Activated CD4-positive, alpha-beta T cell treated with anti-CD3 and anti-CD28 coated beads, Interleukin-2, amount 50 U/mL, for 48 hours (primary cell): ENCODE measurements at places on chromosomes 2 and 18.

- no peak for DNase-seq
Observed at GRCh38 chr18:54926593-54927325, 32.5 kb downstream of the CCDC68 start.

DNA sequence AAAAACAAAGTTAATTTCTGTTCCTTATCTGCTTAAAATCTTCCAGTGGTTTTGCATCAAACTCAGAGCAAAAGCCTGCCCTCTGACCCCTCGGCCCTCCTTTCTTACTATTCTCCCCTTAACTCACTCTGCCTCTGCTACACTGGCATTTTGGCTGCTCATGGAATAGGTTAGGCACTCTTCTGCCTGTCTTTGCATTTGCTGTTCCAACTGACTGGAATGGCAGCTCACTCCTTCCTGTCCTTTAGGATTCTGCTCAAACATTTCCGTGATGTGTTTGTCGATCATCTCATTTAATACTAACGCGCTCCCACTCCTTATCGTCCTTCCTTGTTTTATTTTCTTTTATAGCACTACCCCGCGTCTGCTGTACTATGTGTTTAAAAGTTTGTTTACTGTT lies 815 bp downstream of the CEBPZ start:
- DNase-seq = no peak

- no peak for DNase-seq
Observed at GRCh38 chr2:177000061-177000714, 212.4 kb upstream of the HNRNPA3 start.

GRCh38 chr18:52000435-52000834 lies 339.6 kb upstream of the DCC start:
- DNase-seq = no peak

DNA sequence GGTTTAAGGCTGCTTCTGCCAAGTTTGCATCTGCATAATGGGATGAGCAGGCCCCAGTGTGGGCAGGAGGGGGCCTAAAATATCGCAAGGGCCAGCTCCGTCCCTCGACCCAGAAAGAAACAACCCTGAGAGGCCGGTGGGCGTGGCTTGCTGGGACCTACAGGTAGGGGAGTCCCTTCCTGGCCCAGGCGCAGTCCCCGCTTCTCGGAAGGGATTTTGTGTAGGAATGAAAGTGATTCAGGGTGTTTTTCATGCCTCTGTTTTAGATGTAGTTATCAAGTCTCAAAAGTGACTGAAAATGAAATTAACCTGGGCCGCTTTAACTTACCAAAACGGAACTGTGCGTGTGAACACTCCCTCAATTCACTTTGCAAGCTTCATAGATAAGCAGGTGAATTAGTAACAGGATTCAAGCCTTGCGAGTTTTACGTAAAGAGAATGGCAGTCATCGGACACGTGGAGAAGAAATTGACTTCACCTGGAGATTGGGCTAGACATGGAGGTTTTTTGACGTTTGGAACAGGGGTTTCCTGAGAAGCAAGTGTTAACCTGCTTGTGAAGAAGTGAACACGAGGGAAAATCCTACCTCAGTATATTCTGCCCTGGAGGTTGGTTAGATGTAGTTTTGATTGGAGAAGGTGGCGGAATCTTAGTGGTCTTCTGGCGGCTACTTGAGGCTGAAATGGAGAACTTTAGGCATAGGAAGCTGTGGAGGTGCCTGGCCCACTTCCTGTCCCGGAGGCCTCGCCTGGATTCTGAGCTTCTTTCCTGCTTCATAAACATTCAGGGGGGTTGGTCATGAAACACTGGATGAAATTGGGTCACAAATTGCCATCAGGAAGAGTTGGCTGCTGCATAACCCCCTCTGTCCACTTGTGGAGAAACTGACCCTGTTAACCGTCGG lies 1.7 kb downstream of the NCK2 start:
- DNase-seq = peak; percentile 97

DNA sequence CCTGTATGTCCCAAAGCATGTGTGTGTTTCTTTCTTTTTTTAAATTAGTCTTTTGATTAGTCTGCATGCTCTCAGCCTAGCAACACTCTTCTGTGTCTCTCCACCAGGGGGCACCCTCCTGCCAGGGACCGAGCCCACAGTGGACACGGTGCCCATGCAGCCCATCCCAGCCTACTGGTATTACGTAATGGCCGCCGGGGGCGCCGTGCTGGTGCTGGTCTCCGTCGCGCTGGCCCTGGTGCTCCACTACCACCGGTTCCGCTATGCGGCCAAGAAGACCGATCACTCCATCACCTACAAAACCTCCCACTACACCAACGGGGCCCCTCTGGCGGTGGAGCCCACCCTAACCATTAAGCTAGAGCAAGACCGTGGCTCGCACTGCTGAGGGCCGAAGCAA lies 93.8 kb downstream of the NRP2 start:
- DNase-seq = peak; percentile 52

DNA sequence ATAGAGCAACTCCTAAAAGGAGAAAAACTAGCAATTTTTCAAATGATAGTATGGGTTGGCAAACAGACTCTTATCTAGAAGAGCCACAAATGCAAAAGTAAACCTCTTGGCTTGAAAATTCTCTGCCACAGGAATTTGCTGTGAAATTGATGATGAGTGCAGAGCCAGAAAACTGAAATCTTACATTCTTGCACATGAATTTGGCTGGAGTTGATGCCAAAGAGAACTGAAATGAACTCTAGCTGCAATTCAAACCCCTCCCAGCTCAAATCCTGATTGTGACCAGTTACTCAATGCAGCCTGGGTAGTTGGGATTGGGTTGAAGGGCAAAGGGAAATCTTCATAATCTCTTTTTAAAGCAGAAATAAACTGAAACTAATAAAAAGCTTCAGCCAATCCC lies 266.6 kb downstream of the PDE11A start:
- no peak for DNase-seq

DNA sequence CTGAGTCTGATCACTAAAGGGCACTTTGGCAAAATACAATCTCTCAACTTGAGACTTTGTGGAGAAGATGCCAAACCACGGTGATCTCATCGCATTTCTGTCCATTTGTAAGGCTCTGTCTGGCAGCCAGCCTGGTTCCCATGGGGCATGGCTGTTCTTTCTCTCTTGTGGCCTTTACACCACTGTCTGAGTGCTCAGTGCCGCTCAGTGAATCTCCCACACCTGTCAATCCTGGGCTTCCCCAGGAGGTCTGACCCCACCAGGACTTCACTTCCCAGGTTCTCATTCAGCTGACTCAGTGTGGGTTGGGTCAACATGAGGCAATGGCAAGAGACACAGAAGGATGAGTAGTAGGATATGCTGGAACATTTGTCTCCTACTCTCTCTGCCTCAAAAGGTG lies 96.8 kb upstream of the TRIB2 start:
- DNase-seq = peak; percentile 36

- no peak for DNase-seq
Observed at GRCh38 chr2:192983173-192983572, 788.4 kb upstream of the TMEFF2 start.

- no peak for DNase-seq
Observed at GRCh38 chr2:171410101-171410500, 23.7 kb downstream of the METTL8 start.

DNA sequence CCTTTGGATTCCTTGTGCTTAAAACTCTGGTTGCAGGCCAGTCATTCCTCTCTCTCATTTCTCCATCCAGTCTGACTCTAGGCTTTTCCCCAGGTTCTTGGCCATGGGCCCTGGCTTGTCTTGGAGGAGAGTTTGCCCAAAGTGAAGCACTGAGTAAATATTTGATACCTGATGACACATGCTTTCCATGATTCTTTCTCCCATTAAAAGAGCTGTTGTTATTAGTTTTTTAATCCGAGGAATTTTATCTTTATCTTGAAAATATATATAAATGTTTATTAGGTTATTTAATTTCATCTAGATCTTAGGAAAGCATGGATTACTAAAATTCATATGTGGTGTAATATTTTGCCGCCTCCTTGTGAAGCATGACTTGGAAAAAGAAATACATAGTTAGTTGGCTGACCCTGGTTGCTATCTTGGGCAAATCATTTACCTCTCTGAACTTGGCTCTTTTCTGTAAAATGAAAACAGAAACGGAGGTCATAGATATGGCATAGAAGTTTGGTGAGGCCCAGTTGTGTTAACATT lies 650.1 kb downstream of the SLC4A3 start:
- DNase-seq = no peak

DNA sequence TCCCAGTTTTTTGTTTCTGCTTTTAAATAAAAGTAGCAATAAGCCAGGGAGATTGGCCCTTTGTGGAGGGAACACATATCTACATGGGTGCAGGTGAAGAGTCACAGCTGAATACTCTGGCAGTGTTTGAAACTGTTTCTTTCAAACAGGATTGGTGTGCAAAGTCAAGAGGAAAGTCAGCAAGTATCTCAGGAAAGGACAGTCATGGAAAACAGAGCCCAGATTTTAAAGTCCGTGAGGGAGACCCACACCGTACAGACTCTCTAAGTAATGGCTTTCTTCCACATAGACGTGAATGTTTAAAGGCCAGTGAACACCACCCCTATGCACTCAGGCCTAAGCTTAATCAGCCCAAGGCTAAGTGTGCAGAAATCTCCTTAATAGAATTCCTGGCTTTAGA lies 95.3 kb downstream of the GFPT1 start:
- DNase-seq = no peak

- no peak for DNase-seq
Observed at GRCh38 chr2:16652296-16653082, 13.1 kb downstream of the CYRIA start.

- DNase-seq = no peak
Observed at GRCh38 chr2:207103132-207103531, 62.6 kb downstream of the KLF7 start.

DNA sequence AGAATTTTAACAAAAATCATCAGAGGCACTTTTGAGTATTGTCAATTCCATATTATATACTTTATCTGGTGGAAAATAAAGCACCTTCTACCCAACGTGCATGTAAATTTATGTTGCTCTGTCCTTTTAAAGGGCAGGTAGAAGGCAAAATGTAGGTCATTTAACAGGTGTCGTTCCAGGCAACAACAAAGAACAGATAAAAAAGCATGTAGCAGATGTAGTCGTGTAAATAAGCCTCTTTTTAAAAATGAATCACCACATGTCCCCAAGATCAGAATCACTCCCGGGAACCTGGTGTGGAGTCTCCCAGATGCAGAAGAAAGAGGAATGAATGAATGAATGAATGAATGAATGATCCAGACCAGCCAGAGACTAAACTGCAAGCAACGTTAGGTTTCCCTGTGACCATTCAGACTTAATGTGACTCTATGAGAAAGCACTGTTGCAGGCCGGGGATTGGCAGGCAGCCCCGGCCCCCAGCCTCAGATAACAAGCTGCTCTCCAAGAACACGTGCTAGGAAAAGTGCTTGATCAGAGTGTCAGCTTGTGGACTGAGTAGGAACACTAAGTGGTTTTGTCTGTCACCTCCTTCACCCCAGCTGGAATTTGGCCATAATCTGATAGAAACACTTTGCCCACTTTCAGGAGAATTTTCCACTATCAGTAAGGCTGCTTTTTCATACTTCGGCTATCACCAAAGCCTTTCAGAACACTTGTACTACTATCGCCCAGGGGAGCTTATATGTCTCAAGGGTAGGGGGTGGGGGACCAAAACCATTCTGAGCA lies 100.6 kb downstream of the CDK15 start:
- DNase-seq = no peak

- DNase-seq = peak; percentile 53
Observed at GRCh38 chr2:136375017-136375901, 257.3 kb upstream of the CXCR4 start.

GRCh38 chr2:46134531-46135227 lies 162.5 kb upstream of the EPAS1 start:
- DNase-seq = no peak

DNA sequence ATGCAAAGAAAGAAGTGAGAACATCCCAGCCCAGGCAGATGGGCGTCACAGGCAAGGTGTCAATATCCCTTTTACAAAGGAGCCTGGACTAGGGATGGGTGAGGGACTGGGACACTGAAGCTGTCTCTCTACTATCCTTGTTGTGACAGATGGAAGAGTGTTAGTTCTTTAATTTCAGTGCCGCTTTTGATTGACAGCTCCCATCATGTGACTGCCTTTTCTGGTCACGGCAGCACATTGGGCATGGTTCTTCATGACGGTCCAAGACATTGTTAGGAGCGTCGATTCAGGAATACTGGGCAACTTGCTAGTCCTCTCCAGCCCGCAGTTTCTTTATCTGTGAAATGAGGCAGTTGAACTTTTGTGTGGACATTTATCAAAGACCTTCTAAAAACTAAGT lies 42.4 kb upstream of the KIF5C start:
- DNase-seq = no peak

- DNase-seq = no peak
Observed at GRCh38 chr2:107062599-107063220, 176.7 kb upstream of the ST6GAL2 start.

DNA sequence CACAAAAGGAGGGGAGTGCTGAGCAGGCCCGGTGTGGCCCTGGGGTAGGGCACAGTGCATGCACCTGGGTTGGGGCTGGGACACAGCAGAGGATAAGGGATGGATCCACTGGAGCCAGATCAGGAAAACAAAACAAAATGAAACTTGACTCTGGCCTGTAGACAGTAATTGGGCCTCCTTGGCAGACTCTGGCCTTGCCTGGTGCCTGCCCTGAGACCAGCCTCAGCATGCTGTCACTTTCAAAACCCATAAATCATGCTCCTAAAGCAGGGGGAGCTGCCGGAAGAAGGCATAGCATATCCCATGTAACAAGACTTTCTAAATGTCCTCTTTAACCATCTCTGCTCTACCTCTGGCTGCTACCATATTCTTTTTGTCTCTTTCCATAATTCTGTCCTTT lies 61.1 kb upstream of the IGFBP5 start:
- no peak for DNase-seq

- no peak for DNase-seq
Observed at GRCh38 chr2:201928363-201928762, 105.3 kb upstream of the FZD7 start.

DNA sequence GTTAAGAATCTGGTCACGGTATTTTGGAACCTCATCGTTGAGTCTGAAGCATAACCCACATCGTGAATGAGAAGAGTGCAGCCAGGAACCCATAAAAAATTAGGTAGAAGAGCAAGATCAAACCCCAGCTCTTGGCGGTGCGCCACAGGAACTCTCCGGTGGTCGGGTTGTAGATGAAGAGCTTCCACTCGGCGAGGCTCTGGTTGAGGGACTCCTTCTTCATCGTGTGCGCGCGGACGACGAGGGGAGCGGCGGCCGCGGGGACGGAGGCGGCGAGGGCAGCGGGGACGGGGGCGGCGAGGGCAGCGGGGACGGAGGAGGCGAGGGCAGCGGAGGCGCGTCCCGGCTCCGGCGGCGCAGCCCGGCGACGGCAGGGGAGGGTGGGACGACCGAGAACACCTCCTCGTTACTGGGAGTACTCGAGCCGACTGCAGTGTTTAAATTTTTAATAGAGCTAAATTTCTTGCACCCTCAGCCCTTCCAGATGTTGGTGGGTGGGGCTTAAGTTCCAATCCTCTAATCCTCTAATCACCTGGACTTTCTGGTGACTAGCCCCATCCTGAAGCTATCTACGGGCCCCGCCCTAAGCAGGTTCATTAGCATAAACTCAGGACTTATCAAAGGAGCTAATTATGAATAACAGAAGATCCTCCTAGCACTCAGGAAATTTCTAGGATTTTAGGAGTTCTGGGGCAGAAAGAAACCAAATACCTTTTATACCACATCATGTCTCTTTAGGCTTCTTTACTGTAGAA lies 20.4 kb upstream of the PAPOLG start:
- DNase-seq = peak; percentile 21

- no peak for DNase-seq
Observed at GRCh38 chr2:159758686-159759085, 39.3 kb downstream of the CD302 start.

GRCh38 chr2:238256111-238256510 lies 16.3 kb upstream of the HES6 start:
- no peak for DNase-seq
